ENCODE measurements at places on chromosomes 2 and 18.

DNA sequence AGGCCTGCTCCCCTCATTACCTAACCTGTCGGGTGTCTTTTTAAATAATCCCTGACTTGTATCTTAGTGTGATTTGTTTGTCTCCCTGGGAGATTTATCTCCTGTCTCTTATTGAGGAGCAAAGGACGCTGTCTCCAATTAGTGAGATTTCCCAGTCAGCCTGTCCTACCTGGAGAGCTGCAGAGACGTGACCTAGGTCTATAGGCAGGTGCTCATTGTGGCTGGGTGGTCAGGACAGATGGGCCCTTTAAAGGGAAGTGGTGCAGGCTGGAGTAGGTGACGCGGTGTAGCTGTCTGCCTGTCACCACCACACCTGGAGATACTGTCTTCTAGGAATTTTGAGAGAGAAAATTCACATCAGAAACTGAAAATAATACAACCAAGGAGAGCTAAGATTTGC, 28.0 kb downstream of the PLB1 start:
- DNase-seq = no peak

GRCh38 chr2:200000444-200001163, 45.2 kb downstream of the MAIP1 start:
- DNase-seq = no peak

GRCh38 chr2:127220102-127220767, at the start of gene CYP27C1:
TSS of gene CYP27C1 (minus strand) at chr2:127220299. CDS start at chr2:127220270, 29 bp downstream.
- no peak for DNase-seq

DNA sequence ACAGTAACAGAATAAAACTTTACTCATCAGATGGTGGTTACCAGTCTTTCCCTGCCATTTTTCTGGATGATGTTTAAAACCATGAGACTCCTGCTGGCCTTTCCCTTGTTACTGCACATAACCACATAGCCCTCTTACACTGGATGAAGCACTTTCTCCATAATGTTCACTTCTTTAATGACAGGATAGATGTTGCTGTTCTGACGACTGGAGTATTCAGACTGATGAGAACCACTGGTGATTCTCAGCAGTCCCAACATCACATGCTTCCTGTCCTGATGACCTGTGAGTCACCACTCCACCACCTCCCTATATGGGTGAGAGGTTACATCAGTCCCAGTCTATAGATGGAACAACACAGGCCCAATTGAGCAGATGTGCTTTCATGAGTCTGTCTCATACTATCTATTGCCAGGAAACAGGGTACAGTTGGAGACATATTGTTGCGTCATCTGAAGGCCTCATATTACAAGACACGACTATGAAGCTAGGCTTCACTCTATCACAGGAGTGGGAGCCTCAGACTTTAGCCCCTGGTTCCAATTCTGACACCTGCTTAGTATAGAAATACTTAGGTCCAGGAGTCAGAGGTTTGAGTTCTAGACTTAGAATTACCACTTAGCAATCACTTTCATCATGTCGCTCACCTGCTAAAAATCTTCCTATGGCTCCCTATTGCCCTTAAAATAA, 145.7 kb upstream of the KLF7 start:
- DNase-seq = no peak

DNA sequence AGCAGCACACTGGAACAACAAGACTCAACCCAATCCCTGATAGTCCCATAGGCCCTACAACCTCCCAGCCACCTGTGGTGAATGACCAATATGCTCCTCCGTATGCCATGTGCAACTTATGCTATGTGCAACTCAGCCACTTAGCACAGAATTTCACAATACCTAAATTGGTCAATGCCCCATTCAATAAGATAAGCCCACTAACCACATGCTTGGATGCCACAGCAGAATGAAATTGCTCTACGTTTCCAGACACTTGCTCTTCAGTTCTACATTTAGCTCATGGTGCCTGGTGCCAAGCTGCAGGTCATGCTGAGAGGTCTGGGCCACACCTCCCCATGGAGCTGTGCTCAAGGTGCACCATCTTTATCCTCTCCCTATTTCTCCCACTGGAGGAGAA, 159.8 kb downstream of the EN1 start:
- no peak for DNase-seq

DNA sequence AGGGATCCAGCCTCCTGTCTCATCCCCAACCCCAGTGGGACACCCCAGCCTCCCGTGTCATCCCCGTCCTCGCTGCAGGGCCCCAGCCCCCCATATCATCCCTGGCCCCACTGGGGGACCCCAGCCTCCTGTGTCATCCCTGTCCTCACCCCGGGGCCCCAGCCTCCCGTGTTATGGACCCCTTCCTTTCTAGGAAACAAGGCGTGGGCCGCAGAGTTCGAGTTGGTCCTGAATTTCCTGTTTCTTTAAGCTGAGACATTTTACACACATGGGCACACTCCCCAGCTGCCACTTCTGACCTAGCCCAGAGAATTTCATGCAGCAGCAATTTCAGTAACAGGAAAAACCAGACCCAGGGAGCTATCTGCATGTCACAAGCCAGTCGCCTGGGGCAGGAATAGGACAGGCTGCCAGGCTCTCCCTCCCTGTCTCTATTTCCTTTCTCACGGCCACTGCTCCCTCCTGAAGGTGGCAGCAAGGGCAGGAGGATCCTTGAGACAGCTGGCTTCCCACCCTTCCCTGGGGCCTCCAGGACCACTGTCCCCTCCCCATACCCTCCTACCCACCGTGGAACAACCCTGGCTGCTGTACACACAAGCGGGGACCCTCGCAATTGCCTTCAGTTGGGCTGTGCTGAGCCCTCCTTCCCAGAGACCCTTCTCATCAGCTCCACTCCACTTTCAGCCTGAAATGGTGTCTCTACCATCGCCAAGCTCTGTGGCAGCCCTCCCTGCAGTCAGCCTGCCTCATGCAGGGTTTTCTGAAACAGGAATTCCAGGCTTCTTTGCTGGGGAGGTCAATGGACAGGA, 141.9 kb upstream of the ID2 start:
- no peak for DNase-seq

GRCh38 chr18:9239720-9240119, 94.9 kb upstream of the TWSG1 start:
- DNase-seq = no peak

DNA sequence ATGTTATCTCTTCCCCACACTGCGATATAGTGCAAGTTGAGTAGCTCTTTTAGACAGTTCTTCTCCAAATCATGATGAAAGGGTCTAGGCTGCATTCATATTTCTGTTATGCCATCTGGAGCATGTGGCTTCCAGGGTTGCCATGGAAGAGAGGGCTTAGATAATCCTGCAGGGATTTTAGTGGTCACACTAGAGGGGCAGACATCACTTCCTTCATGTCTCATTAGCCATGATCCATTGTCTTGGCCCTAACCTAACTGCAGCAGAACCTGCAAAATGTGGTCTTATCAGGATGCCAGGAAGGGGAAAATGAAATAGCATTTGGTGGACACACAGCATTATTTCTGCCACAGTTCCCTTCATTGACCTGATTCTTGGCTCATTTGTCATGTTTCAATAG, 83.1 kb downstream of the ADAM23 start:
- DNase-seq = no peak

- DNase-seq = peak; percentile 22
Measured at GRCh38 chr2:30336978-30337841, 105.9 kb downstream of the LBH start.

DNA sequence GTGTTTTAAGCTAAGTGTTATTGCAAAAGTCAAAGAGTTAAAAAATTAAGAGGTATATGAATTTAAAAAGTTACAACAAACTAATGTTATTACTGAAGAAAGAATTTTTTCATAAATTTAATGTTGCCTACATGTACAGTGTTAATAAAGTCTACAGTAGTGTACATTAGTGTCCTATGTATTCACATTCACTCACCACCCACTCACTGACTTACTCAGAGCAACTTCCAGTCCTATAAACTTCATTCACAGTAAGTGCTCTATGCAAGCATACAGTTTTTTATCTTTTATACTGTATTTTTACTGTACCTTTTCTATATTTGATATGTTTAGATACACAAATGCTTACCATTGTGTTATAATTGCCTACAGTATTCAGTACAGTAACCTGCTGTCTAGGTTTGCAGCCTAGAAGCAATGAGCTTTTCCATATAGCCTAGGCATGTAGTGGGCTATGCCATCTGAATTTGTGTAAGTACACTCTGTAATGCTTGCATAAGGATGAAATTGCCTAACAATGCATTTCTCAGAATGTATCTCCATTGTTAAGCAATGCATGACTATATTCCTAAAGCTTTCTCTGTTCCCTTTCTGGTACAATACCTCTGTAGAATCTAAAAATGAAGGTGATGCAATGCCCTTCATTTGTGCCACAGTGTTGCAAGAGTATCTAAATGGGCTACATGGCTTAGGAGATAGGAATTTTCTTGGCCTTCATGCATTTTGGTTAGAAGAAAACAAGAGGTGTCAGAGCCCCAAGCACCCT, 370.8 kb upstream of the NT5C1B start:
- no peak for DNase-seq

DNA sequence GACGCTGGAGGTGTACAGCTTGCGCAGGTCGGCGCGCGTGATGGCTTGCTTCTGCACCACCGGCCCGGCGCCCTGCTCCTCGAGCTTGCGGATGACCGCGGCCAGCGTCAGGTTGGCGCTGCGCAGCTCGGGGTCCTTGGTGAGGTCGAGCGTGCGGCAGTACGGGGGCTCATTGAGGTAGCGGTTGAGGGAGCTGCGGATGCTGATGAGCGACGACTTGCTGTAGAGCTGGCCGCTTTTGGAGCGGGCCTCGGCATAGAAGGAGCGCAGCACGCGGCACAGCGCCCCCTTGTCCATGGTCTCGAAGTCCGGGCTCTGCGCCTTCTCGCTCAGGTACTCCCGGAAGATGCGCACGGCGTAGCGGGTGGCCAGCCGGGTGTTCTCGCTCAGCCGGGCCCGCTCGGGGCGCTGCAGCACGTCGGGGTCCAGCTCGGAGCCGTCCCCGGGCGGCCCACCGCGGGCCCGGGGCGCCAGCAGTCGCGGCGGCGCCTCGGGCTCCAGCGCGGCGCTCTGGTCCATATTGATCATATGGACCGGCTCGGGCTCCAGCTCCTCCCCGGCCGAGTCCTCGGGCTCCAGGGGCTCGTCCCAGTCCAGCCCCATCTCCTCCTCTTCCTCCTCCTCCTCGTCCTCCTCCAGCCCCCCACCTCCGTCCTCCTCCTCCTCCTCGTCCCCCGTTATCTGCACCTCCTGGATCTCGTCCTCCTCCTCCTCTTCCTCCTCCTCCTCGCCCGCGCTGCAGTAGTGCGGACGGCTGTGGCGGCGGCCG, 523 bp downstream of the KCTD1 start:
- DNase-seq = peak; percentile 30

- no peak for DNase-seq
Measured at GRCh38 chr2:184830531-184830930, 232.2 kb downstream of the ZNF804A start.

- DNase-seq = no peak
Measured at GRCh38 chr2:4915357-4915756, 776.8 kb upstream of the SOX11 start.

DNA sequence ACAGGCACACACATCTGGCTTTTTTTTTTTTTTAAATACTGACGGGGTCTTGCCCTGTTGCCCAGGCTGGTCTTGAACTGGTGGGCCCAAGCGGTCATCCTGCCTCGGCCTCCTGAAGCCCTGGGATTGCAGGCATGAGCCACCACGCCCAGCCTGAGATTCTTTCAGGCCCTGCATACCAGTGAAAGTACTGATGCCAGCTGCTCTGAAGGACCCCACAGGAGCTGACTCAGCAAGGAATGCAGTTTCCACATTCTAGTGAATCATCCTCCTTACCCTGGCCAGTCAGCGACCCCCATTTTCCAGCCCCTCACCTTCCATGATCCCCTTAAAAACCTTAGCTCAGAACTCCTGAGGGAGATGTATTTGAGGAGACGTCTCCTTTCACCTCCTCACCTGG, 5.8 kb upstream of the DTYMK start:
- no peak for DNase-seq

- DNase-seq = no peak
Measured at GRCh38 chr2:105869341-105869740, 124.6 kb downstream of the NCK2 start.

GRCh38 chr2:197248623-197249022, 62.0 kb downstream of the ANKRD44 start:
- no peak for DNase-seq

GRCh38 chr2:138185827-138186226, 221.6 kb downstream of the HNMT start:
- no peak for DNase-seq

DNA sequence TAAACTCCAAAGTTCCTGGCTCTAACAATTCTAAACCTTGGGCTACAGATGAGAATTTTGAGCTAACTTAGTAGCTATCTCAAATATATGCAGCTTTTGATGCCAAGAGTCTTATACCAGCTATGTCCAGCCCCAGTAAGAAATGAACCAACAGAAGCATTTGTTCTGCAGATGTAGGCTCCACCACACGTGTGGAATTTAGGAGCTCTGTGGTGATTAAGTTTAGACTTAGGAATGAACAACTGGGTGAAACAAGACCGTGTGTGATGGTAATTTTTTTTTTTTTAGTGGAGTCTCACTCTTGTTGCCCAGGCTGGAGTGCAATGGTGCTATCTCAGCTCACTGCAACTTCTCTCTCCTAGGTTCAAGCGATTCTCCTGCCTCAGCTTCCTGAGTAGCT, 179.7 kb downstream of the ANKRD30B start:
- DNase-seq = no peak

DNA sequence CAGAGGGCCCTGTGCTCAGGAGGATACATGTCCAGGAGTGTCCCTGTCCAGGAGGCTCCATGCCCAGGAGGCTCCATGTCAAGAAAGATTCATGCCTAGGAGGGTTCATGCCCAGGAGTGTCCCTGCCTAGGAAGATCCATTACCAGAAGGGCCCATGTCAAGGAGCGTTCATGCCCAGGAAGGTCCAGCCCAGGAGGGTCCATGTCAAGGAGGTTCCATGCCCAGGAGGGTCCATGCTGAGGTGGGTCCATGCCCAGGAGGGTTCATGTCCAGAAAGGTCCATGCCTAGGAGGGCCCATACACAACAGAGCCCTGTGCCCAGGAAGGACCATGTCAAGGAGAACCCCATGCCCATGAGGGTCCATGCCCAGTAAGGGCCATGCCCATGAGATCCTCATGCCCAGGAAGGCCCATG, 7.0 kb downstream of the GPR35 start:
- DNase-seq = no peak

DNA sequence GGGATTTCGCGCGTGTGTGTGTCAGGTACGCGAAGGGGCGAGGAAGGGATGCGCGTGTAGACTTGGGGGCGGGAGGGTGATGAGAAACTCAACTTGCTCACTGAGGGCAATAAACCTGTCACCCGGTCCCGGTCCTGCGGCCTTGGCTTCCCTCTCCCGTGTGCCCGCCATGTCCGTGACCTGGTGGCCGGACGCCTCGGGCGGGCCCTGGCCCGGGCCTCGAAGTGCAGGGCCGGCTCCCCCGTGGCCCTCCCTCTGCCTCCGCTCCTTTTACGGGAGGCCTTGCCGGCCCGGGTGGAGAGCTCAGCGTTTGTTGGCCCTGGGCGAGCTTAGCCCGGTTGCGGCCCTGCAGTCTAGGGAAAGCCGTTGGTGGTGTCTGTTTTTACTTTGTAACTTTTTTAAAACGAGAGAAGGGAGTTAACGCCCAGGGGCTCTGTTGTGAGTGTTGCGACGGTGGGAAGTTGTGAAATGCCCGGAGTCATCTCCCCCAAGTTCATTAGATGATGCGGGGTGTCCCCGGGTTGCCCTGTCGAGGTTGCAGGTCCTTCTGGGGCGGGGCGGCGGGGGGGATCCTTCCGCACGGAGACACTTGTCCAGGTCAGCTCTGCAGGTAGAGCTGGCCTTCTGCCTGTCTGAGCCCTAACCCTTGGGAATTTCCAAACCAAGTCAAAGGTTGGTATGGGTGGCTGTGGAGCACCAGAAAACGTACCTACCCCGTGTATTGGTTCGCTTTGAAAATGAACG, 883 bp downstream of the SMCHD1 start:
- peak; percentile 31 for DNase-seq

GRCh38 chr2:29808321-29808720, 113.1 kb downstream of the ALK start:
- DNase-seq = no peak
